ENCODE measurements at places on chromosomes 12 and 14.

DNA sequence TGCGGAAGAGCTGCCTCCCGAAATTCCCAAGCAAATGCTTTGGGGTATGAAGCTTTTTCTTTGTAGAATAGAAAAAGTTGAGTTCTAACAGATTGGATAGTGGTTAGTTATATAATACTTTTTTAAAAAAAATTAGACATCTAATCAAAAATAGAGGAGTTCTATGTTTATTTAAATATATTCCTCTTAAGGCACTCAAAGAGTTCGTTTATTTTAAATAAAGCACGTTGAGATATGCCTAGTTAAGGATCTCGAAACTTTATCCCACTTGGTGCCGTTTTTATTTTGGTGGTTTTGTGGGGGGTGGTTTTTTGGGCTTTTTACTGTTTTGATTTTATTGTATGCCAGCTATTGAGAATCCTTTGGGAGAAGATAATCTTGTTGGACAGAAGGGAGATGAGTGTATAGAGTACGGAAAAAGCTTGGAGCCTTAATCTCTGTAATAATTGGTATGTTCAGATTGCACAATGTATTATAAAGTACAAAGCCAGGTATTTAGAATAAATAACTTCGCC lies 10.7 kb upstream of the SNAPC1 start:
- no peak for DNase-seq

DNA sequence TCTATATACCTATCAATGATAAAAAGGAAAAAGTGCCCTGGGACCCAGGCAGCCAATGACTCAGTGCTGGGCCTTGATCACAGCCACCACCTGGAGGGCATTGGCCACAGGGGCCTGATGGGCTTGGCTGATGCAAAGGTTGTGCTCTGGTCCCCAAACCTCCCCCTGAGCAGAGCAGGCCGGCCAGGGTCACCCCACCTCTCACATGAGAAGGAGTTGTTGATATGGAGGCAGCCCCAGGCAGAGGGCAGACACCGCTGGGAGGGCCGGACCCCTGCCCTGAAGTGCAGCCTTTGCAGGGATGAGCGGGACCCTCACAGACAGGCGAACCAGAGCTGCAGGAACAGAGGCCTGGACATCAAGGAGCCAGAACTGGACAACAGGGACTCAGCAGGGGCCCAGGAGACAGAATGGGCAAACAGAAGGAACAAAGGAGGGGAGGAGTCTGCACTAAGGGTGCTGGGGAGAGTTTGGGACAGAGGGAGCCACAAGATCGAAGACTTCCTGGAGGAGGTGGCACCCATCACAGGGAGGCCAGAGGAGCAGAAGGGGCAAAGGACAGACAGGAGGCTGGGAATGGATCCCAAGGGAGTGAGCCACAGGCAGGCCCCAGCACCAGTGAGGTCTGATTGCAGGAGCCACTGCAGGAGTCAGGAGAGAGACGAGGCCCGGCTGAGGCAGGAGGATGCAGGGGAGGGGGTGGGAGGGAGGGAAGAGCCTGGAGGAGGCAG lies 105.0 kb downstream of the TNFAIP2 start:
- no peak for DNase-seq

GRCh38 chr12:75694534-75695268 lies 183.3 kb upstream of the KRR1 start:
- no peak for DNase-seq

- DNase-seq = no peak
Measured at GRCh38 chr14:94126419-94126677, 3.1 kb downstream of the IFI27L2 start.

DNA sequence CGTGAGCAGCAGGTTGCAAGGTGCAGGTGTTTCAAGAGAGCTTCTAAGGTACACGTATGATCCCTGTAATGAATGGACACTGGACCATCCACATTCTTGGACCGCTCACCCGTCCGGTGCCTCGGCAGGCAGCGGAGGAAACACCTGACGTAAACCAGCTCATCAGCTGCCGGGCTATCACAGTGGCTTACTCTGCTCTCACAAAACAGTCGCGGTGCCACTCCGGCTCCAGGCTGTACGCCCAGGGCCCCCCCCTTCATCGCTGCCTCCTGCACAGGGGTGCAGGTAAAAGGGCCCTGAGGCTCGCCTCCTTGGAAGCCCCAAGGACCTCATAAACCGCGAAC lies 436 bp downstream of the VPS33A start:
- DNase-seq = no peak

GRCh38 chr14:37972941-37973887 lies 234.5 kb upstream of the SSTR1 start:
- DNase-seq = no peak

- DNase-seq = no peak
Measured at GRCh38 chr14:100688598-100689461, 37.9 kb upstream of the DLK1 start.

DNA sequence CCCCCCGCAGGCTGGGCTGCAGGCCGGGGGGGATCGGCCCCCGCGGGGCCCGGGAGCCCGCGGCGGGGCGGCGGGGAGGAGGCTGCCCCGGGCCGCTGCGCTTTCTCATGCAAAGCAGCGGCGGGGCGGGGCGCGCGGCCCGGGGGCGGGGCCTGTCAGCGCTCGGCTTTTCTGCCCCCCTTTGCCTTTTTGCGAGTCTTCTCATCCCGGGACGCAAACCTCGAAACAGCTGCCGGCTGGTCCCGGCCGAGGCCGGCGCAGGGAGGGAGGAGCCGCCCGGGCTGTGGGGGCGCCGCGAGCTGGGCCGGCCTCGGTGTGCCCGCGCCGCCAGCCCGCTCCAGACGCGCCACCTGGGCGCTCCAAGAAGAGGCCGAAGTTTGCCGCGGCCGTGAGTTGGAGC lies at the start of gene FZD10:
TSS of gene FZD10 (plus strand) at position 198 of the 400 bp plus-strand sequence. CDS start 479 bp downstream, outside the sequence.
- DNase-seq = no peak

DNA sequence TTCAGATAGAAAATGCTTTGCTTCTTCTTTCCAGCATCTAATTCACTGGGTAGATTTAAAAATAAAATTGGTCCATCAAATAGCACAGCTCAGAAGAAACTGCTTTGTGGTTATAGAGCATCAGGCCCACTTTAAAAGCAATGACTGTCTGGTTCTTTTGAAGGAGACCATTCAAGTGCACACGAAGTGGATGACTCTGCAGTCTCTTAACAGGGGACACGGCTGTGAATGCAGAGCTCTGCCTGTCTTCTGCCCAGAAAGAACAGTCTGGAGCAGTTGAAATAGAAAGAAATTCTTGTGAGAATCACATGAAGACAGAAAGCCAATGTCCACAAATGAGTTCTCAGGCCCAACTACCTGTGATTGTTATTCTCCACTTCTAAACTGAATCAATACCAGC lies 138.7 kb upstream of the PLEKHA5 start:
- DNase-seq = no peak

DNA sequence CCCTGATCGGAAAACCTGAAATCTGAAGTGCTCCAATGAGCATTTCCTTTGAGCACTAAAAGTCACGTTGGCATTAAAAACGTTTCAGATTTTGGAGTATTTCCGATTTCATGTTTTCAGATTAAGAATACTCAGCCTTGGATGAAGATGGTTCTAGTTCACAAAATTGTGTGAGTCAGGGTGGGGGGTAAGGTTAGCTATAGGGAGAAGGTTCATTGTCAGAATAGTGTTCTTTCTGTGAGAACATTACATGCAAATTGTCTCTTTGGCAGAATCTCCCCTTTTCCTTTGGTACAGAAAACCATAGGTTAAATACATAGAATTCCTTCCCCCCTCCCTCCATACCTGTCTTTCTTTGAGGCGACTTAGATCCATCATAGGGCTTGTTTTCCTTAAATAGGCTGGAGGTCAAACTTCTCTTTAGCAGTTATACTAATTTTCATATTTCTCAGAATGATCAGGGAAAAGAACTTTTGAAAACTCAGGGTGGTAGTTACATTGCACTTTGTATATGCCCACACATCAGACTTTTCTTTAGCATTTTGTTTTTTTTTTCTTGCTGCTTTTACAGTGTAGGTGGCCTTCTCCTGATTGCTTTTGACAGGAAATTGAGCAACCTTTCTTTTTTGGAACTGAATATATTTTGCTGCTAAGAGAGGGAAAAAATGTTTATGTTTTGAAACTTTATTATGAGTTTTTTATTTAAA lies 503.5 kb downstream of the PCNX1 start:
- no peak for DNase-seq

GRCh38 chr12:47870175-47870781 lies 34.5 kb downstream of the VDR start:
- DNase-seq = no peak

- no peak for DNase-seq
Measured at GRCh38 chr14:68884031-68885030, 91.5 kb upstream of the ZFP36L1 start.

- DNase-seq = no peak
Measured at GRCh38 chr14:32047791-32048190, 29.3 kb upstream of the ARHGAP5 start.

GRCh38 chr14:31745741-31746140 lies 184.5 kb downstream of the NUBPL start:
- no peak for DNase-seq

DNA sequence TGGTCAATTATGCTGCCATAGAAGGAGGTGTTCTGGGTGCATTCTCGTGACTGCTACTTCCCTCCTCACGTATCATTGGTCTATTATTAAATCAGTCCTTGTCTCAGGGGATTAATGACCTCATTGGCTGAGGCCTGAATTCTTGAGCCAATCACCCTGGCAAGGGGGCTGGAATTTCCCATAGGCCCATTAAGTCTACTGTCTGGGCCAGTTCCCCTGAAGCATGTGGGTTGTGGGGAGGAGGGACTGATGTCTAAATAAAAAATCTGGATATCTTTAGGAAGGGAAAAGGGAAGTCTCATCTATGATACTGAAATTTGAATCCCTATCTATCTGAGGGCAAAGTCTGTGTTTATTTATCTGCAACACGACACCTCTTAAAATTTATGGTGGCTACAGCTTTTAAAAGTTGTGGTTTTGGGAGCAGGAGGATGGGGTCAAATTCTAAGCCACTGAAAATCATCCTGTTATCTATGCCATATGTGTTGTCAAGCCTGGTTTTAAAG lies 71.9 kb downstream of the DYRK2 start:
- DNase-seq = no peak

DNA sequence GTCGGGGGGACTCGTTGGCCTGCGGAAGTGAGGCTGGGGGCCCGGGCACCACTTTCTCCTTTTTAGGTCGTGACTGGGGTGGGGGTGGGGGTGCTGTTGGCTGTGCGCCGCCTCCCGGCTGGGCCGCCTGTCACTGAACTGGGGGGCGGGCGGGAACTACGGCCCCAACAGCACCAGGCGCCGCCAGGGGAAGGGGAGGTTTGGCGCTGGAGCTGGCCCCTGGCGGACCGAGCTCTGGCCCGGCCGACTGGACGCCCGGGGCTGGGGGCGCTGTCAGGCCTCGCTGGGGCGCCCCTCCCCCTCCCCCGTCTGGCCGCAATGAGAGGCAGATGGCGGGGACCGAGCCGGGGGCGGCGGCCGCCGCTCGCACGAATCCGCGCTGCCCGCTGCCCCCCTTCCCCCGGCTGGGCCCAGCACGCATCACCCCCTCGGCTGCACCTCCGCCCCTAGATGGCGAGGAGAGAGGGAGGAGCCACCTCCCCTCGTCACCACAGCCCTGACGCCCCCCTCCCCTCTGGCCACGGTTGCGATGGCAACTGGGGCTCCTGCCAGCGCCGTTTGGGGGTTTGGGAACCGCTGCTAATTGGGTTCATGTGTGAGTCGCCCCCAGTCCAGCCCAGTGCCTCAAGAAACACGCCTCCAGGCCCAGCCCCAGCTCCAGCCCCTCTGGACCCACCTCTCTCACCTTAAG lies 723 bp downstream of the NFATC4 start:
- no peak for DNase-seq

DNA sequence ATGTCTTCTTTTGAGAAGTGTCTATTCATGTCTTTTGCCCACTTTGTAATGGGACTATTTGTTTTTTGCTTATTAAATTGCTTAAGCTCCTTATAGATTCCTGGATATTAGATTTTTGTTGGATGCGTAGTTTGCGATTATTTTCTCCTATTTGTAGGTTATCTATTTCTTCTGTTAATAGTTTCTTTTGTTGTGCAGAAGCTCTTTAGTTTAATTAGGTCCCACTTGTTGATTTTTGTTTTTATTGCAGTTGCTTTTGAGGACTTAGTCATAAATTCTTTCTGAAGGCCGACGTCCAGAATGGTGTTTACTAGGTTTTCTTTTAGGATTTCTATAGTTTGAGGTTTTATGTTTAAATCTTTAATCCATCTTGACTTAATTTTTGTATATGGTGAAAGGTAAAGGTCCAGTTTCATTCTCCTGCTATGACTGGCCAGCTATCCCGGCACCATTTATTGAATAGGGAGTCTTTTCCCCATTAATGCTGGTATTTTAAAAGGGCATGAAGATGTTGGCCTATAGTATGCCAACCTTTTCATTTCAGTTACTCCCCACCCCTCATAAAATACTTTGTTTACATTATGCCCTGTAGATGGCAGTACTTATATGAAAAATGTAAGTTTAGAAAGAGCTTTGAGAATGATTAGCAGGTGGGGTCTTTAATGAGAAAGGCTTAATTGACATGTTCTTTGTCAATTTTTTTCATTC lies 62.9 kb upstream of the PSMA6 start:
- DNase-seq = no peak

GRCh38 chr12:77213319-77213718 lies 147.9 kb upstream of the E2F7 start:
- no peak for DNase-seq

DNA sequence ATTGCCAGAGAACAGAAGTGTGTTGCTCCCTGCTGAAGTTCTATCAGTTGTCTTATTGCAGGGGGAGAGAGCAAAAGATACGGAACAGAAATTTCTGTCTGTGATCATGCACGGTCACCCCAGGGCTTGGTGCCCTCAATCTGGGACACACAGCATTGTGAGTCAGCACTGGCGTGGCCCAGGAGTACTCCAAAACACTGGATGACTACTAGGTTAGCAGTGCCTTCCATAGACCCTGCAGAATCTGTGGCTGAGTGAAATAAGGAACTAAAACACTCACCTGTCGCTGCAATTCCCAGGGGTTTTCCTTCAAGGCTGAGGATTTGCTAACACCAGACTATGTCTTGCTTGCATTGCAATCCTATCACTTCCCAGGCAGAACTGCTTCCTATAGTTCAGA lies 165.5 kb downstream of the ANO6 start:
- no peak for DNase-seq

DNA sequence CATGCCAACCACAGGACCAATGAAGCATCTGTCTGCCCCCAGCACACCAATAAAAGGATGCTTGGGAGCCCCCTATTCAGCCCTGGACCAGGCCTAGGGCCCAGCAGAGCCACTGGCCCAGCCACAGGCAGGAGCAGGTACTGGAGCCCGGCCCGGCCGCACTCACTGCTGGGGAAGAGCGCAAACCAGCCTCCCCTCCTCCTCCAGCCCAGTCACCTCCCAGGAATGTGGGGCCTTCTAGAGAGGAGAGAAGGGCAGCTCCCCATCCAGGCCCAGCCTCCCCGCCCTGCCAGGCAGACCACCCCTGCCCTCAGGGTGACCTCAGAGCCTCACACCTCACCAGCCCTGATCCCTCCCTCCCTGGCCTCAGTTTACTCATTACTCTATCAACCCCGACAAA lies 56.2 kb downstream of the CCNK start:
- DNase-seq = no peak

- DNase-seq = no peak
Measured at GRCh38 chr14:78153064-78153341, 17.2 kb upstream of the NRXN3 start.

GRCh38 chr14:104876251-104876699 lies 11.2 kb downstream of the CEP170B start:
- no peak for DNase-seq
